IPS-NIHi11 (cell line): ENCODE measurements at places on chromosomes 12 and 14.

- DNase-seq: no peak
Observed at GRCh38 chr12:53758081-53758729, 6.4 kb upstream of the CISTR start.

- DNase-seq: no peak
Observed at GRCh38 chr12:41514021-41514777, 326.1 kb downstream of the PDZRN4 start.

GRCh38 chr14:102692334-102692733 lies 84.9 kb upstream of the TRAF3 start:
- DNase-seq: no peak

GRCh38 chr14:71267007-71267513 lies 359.8 kb downstream of the PCNX1 start:
- DNase-seq: no peak

GRCh38 chr12:110105986-110106385 lies 18.2 kb upstream of the IFT81 start:
- DNase-seq: no peak

GRCh38 chr14:74348735-74349463 lies 628 bp downstream of the VRTN start:
- peak; percentile 62 for DNase-seq

DNA sequence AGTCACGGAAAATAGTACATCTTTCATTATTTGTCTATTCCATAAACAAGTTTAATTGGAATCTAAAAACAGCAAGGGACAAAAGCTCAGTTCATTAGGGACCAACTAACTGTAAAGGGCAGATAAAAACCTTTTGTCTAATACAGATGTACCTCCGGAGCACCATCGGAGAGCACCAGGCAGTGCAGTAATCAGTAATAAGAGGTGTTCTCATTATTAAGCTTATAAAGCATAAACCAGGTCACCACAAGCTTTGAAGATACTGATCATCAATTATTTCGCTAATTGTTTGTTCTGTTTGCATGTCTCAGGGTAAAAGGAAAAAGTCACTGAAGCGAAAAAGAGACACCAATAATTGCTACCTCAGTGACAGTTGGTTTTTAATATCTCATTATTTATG lies 207.3 kb upstream of the PRKD1 start:
- DNase-seq: no peak

GRCh38 chr14:33842299-33842698 lies 108.6 kb downstream of the EGLN3 start:
- no peak for DNase-seq

DNA sequence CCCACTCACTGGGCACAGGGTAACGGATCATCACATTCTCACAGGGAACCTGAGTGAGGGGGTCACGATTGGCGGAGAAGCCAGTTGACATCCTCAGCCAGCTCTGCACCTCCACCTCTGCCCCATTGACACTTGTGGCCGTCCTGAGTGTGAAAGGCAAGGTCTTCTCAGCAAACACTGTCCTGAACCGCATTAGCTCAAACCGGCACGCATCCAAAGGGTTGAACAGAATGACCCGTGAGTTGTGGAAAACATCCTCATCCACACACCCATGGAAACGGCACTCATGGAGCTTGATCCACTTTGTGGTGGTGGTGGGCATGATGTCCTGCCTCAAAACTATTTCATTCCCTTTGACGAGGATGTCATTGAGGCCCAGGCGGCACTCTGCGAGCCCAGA lies 56.3 kb upstream of the GTF2A1 start:
- DNase-seq: no peak

GRCh38 chr12:69897744-69898143 lies 72.7 kb downstream of the MYRFL start:
- DNase-seq: peak; percentile 56

- DNase-seq: peak; percentile 26
Observed at GRCh38 chr14:68424443-68425172, 368.3 kb downstream of the ZFP36L1 start.

DNA sequence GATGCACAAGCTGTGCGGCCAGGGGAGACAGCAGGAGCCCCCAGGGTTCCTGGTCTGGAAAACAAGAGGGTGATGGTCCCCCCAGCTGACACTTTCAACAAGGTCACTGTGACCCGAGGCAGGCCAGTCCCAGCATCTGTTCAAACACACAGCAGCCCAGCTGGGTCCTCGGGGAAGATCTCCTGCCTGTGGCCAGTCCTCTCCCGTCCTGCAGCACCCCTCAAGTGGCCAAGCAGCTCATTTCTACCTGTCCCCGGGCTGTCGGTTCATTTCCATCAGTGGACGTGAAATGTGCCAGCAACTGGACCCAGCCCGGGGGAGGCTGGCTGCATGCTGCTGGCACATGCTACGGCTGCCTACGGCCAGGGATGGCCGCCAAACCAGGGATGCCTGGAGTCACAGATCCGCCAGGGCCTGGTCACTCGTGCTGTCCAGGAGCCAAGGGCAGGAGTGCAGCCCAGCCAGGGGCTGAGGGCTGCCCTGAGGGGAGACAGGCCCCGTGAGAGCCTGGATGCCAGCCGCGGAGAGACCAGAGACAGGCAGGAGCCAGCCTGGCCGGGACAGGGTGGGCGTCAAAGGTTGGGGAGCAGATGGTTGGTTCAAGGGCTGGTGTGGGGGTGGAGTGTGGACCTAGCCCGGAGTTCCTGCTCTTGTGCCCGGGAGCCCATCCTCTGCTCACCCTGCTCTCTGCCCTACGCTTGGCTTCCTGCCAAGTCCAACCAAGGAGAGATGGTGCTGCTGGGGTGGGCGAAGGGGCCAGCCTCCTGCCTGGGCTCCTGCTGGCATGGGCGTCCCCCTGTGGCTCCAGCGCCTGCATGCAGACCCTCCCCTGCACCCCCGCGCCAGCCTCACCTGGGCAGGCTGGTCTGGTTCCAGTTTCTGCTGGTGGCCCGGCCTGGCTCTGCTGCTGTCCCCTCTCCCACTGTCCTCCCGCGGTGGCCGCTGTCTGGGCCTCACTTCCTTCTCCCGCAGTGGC lies 143.8 kb downstream of the ADGRD1 start:
- DNase-seq: no peak

GRCh38 chr12:49244176-49244575 lies 20.7 kb upstream of the TUBA1C start:
- DNase-seq: no peak

DNA sequence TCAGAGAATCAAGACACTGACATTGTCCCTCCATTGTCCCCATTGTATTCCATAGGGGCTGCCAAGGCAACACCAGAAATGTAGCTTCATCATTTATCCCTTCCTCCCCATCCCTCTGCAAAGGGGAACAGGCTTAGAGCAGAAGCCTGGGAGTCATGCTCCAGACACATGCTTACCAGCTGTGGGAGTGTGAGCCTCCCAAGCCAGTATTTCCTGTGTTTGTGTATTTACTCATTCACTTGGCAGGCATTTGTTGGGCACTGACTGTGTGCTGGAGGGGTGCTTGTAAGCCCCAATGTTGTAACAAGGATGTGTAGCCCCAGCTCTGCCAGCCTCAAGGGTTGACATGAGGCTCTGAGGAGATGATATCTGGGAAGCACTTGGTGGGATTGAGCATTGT lies 46.0 kb upstream of the TCL1A start:
- no peak for DNase-seq

DNA sequence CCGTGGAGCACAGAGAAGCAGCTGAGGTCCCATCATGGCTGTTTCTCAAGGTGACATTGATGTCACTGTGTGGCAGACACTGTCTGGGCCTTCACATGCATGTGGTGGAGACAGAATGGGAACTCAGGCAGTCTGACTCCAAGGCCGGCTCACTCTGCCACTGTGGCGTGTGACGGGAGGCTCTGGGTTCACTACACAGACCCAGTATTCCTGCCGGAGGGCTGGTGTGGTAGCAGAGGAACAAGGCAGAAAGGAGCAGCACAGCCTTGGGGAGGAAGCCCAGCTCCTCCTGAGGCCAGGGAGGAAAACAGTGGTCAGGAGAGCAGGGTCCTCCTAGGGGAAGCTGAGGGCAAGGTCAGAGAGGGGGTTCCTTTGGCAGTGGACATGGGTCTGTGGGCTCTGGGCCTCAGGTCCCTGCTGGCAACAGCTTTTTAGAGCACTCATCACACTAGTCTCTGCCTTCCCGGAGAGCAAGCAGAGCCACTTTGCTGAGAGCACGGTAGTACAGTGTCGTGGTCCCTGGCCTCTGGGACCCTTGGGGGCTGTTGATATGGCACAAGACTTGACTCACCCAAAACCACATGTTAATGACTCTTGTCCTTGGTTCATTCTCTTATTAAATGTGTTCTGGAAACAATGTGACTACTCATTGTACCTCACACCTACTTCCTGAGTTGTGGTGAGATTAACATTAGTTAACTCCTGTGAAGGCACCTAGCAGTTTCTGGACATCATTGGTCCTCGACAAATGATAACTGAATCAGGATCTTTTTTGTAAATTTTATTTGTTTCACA lies 21.3 kb downstream of the DCAF4 start:
- no peak for DNase-seq

DNA sequence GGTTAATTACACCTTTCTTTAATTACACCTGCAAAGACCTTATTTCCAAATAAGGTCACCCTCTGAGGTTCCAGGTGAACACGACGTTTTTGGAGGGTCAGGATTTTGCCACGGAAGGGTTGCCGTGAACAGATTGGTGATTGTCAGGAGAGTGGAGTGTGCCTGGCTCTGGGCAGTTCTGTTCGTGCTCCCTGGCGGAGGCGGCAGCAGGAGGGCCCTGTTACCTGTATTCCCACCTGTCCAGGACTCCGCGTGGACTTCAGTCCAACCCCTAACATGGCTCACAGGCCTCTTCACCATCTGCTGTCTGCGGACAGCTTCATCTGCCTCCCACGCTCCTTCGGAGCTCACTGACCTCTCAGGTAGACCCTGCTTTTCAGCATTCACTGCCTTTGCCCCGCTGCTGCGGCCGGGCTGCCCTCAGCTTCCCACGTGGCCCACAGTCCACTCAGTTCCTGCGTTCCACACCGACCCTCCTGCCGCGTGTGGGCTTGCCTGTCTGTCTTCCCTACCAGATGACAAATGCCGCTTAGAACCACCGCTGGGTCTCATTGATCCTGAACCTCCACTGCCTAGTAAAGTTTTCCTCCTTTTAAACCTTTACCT lies 187.5 kb upstream of the DIO3 start:
- no peak for DNase-seq

DNA sequence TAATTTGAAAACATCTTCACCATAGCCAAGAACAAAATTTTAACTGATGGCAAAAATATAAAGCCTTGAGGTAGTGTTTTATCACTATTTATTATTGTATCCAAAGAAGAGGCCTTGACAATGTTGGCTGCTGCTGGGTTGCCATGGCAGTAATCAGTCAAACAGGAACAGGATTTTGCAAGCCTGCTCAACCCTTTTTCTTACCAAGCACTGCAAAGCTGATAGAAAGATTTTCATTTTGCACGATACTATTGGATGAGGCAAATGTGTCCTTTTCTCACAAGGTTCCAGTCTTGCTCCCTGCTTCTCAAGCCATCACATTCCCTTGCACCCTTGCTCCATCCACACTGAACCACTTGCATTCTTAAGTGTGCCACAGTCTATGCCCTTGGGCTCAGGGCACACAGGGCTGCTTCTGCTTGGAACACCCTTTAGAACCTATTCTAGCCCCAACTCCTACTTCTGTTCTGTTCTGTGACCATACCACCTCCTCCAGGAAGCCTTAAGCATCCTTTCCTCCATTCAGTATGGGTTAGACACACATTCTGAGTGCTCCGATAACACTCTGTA lies 76.5 kb upstream of the AMIGO2 start:
- no peak for DNase-seq

DNA sequence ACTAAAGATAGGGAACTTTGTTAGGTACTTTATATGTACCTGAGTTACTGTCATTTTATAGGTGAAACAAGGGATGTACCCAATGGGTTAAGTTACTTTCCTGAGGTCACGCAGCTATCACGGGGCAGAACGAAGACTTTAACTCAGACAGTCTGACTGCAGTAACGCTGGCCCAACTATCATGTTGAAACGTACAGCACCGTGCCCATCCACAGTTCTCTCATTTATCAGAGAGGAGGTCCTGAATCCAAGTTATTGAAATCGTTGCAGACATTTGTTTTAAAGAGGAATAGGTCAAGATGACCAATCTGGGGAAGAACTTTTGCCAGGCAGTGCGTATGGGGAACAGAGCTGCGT lies 587 bp upstream of the C12orf75 start:
- DNase-seq: no peak

DNA sequence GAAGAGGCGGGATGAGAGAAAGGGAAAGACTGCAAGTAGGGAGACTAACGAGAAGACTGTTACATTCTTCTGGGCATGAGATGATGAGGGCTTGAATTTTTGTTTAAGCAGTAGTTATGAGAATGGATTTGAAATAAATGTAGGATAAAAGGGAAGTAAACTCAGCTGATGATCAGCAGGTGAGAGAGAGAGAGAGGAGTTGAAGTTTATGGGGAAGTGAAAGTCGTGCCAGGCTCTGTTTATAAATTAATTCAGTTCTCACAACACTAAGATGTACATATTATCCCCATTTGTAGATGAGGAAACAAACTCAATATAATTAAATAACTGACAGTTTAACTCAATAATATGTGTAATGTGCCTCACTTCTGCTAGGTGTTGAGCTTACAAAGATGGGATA lies 170.0 kb upstream of the RMST start:
- DNase-seq: no peak

DNA sequence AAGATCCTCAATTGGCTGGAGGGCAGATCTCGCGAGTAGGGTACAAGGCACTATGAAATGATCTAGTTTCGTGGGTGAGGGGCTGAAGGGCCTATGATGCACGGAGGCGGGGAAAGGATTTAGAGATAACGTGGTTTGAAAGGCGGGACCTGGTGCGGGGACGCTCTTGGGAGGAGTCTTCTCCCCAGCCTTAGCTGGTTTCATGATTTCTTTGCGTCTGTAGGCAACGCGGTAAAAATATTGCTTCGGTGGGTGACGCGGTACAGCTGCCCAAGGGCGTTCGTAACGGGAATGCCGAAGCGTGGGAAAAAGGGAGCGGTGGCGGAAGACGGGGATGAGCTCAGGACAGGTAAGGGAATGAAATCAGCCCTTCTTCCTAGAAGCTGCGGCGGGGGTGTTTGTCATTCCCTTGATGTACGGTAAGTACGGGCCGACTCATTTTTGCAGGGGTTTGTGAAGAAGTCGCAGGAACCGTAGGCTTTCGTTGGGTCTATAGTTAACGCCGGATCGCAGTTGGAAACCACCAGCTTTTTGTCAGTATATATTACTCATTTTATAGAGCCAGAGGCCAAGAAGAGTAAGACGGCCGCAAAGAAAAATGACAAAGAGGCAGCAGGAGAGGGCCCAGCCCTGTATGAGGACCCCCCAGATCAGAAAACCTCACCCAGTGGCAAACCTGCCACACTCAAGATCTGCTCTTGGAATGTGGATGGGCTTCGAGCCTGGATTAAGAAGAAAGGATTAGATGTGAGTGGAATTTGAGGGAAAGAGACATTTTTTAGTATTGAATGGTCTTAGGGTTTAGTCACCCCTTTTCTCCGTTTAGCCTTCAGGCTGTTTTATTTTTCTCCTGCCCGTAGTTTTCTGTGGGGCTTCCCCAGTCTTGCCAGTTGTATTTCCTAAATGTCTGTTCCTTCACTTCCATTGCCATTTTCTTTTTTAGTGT lies 602 bp downstream of the APEX1 start:
- no peak for DNase-seq

GRCh38 chr12:49698619-49699545 lies 8.3 kb downstream of the FMNL3 start:
- peak; percentile 63 for DNase-seq
